ENCODE measurements at places on chromosomes 11 and 22.

- DNase-seq, result no peak
Observed at GRCh38 chr11:75421035-75421602, 11.9 kb downstream of the KLHL35 start.

DNA sequence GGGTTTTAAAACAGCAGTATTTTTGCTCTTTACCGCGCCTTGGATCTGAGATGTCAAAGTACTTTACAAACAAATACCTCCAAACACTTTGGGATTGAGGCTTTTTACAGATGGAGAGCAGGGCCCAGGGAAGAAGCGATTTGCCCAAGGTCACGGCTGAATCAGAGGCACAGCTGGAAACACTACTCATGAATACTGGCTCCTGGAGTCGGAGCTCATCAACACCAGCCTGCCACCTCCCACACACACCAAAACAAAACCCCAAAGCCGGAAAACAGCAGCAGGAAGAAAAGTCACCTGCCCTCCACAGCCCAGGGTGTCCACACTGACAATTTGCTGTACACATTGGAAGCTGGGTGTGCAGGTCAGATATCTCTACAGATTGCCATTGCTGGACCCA lies 339.4 kb downstream of the CADM1 start:
- DNase-seq, result no peak

- DNase-seq, result no peak
Observed at GRCh38 chr11:68014157-68014946, 4.2 kb downstream of the ALDH3B1 start.

DNA sequence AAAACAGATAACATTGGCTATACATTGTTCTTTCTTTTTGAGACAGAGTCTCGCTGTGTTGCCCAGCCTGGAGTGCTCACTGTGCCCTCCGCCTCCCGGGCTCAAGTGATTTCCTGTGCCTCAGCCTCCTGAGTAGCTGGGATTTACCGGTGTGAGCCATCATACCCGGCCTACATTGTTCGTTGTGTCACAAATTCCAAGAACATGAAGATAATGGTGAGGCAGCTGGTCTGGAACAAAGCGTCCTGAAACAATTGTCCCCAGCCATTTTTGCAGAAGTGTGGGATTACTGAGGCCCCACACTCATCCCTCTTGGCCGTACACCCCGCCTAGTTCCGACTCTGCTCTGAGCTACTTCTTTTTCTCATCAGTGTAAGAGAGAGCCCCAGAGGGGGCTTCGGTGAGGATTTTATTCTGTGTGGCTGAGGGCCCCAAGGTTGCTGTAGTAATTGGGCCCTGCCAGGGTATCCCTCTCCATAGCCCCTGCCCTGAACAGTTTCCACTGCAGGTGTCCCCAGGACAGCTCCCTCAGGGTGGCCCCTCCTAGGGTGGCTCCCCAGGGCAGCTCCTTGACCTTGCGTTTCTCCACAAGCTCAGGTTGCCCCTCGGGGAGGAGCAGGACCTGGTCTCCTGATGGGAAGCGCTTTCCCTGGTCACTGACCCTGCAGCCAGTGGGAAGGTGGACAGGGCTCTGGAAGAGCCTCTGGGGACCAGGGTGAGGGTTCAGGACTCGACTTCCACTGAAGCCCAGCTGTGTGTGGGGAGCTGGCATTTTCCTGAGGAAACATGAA lies 13.1 kb upstream of the ARSA start:
- no peak for DNase-seq

DNA sequence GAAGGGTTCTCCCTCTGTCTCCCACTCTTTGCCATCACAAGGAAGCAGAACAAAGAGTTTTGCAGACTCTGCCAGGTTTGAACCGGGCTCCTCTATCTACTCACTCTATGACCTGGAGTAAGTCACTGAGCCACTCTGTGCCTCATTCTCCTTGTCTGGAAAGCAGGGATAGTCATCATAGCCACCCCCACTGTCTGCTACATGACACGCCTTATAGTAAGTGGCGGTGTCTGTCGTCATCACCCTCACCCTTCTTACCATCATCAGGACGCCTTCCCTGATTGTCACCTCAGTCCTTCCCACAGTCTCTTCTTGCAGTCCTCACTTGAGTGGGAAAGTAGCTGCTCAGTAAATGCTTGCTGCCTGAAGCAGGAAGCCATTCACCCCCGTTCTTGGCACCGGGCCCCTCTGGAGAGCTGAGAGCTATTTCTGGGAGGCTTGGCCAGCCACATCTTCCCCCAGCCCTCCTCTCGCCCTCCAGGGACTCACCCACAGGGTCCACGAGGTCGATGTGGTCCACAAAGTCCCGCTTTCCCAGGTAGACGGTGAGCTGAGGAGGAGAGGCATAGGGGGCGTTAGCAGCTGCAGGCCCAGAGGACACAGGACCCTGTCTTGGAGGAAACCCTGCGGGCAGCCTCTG lies 46.4 kb downstream of the TPBGL start:
- DNase-seq, result no peak

GRCh38 chr11:9530901-9531625 lies 42.4 kb upstream of the WEE1 start:
- no peak for DNase-seq

DNA sequence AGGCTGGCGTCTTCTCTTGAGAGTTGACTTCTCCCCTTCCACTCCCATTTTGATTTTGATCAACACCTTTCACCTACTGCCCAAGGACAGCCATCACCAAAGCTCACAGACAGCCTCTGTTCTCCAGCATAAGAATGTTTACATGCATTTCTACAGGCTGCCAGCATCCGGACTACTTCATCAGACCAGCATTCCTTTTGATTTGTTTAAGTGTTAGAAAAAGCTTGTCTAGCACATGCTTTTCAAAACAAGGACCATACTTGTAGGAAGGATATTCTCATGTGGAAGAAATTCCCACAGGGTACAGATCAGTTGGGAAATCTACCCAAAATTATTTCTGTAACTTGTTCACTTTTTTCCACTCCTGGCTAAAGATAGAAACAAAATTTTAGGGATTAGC lies 6.2 kb upstream of the KCNA4 start:
- no peak for DNase-seq

DNA sequence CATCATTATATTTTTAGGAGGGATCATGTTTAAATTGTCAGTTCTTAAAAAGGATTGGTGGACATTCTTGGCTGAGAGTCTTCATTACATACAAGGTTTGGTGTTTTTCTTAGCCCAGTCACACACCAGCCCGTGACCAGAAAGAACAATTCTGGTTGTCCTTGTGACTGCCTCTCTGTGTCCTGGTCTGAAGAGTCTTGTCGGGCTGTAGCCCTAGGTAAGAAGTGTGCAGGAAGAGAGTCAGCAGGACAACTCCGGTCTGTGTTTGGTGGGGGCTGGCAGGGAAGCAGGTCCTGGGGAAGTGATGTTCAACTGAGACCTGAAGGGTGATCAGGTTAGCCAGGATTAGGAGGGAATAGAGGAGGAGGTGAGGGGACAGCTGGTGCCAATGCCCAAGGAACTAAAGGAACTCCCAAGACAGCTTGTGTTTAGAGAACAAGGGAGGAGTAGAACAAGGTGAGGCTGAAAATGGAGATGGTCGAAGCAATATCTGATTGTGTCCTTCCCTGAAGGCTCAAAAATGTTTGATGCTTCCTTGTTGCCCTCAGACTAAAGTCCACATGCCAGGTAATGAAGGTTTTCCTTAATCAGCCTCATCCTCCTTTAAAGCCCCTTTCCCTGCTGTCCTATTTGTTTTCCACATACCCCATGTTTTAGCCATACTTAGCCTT lies 65.3 kb upstream of the ADORA2A start:
- DNase-seq, result no peak

DNA sequence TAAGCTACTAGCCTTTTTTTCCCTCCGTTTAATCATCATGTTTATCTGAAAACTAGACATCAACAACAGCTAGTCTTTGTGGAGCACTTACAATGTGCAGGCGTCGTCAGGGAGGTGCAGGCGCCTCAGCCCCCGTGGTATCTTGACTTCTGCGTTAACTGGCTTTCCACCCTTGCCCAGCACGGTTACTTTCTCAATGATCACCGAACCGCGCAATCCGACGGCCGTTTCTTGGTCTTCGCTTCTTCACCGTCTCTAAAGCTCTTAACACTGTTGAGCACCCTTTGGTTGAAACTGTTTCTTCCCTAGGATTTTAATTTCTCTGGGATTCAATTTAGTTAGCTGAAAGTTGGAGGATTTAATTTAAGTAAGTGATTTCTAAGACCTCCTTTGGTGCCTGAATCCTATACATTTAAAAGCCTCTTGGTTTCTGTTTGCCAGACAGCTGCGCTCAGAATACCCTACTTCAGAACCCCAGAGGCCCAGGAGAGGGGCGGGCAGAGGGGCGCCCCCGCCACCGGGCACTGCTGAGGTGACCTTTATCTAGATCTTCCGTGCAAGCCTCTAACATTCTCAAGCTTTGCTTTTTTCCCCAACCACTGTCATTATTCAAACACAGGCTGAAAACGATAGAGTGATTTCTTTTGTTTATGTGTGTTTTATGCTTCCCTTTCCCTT lies 18.0 kb upstream of the TMEM218 start:
- DNase-seq, result no peak

GRCh38 chr11:119145551-119145950 lies 3.3 kb upstream of the ABCG4 start:
- no peak for DNase-seq

Data from T-helper 2 cell (primary cell).